ENCODE measurements at places on chromosomes 7 and 10.

DNA sequence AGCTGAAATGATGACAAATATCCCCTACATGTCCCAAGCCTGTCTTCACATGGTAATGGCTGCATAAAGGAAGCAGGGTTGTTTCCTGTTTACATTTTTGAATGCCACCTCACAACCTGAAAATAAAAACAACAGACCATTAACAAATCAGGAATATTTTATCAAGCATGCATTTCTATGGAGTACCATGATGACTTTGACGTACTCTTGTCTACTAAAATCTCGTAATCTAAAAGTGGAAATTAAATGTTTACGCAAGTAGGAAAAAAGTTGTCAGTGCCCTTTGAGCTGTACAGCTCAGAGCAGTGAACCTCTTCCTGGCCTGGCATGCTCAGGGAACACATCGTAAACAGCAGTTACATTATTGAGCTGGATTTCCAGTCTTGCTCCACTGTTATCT is 194.1 kb downstream of the INHBA start:
- DNase-seq: no peak

DNA sequence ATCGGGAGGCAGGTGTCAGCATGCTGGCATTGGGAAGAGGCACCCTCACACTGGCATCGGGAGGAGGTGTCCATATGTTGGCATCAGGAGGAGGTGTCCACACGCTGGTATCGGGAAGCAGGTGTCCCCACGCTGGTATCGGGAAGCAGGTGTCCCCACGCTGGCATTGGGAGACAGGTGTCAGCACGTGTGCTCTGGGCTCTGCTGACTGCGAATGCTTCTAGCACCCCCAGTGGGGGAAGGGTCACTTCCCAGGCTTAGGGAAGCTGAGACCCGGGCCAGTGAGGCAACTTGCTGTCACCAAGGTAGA is 92.5 kb upstream of the IKZF1 start:
- no peak for DNase-seq

GRCh38 chr7:20359341-20359963 is 28.8 kb downstream of the ITGB8 start:
- no peak for DNase-seq

GRCh38 chr7:25781704-25782103 is 370.3 kb upstream of the NFE2L3 start:
- DNase-seq: no peak

DNA sequence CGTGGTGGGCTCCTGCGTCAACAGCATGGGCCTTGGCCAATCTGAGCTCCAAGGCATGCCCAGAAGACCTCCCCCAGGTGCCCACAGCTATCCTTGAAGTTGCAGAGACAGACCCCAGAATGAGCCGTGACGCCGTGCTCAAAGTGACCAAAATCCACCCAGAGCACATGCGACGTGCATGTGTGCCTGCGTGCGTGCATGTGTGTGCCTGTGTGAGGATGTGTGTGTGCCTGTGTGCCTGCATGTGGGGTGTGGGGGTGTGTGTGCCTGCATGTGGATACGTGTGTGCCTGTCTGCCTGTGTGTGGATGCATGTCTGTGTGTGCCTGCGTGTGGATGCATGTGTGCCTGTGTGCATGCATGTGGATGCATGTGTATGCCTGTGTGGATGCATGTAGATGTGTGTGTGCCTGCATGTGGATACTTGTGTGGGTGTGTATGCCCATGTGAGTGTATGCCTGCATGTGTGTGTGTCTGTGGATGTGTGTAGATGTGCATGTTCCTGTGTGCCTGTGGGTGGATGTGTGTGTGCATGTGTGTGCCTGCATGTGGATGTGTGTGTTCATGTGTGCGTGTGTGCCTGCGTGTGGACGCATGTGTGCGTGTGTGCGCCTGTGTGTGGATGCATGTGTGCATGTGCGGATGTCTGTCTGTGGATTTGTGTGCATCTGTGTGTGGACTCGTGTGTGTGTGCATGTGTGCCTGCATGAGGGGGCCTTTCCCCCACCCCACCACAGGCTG is 42.6 kb downstream of the PWWP2B start:
- DNase-seq: no peak

- no peak for DNase-seq
Observed at GRCh38 chr10:22222236-22223190, 4.7 kb upstream of the EBLN1 start.

GRCh38 chr10:3077940-3078630 is 10.7 kb downstream of the PFKP start:
- no peak for DNase-seq

DNA sequence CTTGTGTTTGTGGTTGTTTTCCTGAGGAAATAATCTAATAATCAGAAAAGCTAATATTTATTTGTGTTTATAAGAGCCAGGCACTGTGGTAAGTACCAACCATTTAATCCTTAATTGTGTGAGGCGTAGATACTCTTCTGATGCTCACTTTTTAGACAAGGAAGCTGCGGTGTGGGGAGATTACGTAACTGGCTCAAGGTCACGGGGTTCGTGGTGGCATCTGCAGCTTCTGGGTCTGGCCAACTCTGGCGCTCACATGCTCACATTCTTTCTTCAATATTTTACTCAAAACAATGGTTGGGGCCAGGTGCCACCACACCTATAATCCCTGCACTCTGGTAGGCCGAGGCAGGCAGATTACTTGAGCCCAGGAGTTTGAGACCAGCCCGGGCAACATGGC is 77.6 kb downstream of the RALA start:
- peak; percentile 85 for DNase-seq

DNA sequence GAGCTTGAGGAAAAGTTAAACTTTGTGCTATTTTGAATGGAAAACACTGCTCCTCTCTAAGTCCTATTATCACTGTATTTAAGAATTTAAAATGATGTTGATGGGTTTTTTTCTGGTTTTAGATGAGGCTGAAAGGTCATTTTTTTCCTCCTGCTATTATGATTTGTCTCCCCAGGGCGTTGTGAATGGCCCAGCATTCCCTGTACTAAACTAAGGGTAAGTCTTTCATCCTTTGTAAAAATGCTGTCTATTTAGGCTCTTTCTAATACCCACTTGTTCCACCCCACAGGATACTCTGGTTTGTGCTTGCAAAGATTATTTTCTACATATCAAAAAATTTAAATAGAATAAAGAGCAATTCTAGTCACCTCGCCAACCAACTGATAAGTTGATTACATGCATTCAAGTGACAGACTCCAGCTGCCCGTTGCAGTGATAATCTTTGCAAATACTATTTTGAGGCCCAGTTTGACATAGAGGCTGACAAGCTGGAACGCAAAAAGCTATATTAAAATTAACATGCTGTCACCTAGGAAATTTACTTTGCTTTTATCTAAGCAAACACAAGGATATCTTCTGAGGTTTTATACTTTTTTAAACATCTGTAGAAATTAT is 222.3 kb upstream of the TMEM229A start:
- DNase-seq: no peak

DNA sequence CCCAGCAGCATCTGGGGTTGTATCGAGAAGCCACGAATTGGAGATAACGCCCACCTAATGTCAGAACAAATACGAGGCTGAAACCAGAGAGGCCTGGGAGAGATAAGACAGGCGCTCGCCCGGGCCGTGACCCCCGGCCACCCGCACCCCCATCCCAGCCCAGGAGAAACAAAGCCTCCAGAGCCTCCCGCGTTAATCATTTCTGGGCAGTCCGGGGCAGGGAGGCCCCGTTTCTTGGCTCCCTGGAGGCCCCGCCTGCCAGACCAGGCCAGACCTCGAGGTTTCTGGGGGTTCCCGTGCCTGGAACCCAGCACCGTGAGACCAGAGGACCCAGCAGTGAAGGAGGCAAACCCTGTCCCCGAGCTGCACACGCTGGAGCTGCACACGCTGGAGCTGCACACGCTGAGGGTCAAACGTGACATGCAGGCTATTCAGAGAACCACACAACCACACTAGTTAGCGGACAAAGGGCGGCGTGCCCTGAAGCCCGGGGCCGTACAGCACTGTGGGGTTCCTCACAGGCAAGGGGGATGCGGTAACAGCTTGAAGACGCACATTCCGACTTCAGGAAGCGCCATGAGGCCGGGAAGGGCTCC is 53.4 kb downstream of the FOXL3 start:
- DNase-seq: peak; percentile 54

DNA sequence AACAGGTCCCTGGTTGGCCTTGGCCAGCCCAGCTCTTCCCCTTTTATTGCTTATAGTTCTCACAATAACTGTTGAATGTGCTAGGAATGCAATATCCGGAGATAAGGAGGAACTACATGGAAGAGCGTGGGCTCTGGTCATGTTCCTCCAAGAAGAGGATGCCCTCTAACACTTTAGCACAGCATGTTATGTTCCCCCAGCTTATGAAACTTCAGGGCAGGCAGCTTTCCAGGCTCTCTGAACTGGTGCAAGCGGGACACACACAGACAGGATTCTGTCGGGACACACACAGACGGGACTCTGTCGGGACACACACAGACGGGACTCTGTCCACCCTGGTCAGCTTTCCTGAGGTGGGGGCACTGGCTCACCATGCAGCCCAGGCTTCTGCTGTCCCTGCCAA is 141.6 kb downstream of the PKD1L1 start:
- DNase-seq: peak; percentile 45

- no peak for DNase-seq
Observed at GRCh38 chr10:30199376-30200016, 140.1 kb upstream of the JCAD start.

- no peak for DNase-seq
Observed at GRCh38 chr7:123305840-123306375, 106.1 kb upstream of the SLC13A1 start.

- no peak for DNase-seq
Observed at GRCh38 chr7:147952918-147953317, 637.6 kb upstream of the C7orf33 start.

DNA sequence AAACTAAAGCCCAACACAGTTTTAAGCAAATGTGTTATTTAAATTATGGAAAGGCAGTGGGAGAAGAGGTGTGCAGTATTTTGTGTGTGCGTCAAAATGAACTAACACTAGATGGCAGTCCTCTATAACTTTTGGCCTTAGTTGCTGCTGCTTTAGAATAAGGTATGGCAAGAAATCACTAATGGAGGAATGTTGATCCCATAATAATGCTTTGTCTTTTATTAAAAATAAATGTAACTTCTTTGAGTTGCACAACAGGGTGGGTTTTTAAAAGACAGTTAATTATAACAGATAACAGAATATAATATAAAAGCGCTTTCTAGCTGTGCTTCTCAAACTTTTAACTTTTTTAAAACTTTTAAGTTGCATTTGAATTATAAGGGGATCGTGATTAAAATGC is 56.4 kb downstream of the BBS9 start:
- DNase-seq: peak; percentile 73

GRCh38 chr7:75806560-75807307 is 6.9 kb downstream of the CCL24 start:
- DNase-seq: no peak

DNA sequence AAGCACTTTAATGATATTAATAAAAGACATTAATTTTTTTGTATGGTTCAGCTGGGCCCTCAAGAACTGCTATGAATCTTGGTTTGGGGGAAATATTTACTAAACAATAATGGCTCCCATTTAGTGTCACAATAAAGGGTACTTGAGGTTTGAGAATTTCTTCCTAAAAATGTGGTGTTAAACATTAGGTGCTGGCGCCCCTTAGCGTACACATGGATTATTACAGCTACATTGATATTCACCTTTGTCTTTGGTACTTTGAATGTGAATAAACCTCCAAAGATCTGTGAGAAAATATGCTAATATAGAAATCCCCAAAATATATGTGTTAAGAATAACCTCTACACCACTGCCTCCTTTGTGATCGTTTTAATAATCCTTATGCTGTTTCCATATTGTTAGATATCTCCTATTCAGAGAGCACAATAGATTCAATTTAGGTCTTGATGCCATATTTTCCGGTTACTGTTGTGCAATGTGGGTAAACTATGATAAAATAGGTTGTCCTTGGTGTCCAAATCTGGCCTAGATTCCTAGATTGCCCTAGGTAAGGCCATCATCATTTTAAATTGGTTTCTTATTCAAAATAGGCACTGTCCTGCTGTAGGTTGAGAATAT is 161.8 kb upstream of the CACNA2D1 start:
- DNase-seq: peak; percentile 73

DNA sequence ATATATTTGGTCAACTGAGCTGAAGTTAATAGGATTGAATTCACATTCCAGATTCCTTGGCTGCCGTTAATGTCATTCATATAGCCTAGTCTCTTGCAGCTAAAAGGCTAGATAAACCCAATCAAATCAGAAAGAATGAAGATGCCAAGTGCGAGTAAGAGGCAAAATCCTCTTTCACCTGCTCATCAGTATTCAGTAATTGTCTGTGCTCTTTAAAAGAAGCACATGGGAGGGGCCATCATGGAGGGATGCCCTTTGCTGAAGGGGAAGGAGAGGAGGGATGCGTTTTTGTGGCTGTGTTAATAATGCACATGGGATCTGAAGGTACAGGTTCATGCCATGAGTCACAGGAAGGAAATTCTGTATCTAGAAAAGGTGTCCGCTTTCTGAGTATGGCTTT is 232.2 kb downstream of the TMEM178B start:
- no peak for DNase-seq

Measured in hematopoietic multipotent progenitor cell treated with erythropoietin and hydrocortisone succinate and interleukin-3 and kit ligand, for 4 days (in vitro differentiated cells).